ENCODE measurements at places on chromosomes 12 and 14.

- DNase-seq = no peak
Measured at GRCh38 chr14:95951359-95951758, 74.7 kb downstream of the TUNAR start.

GRCh38 chr12:95700316-95700785, 90.2 kb downstream of the NTN4 start:
- peak; percentile 51 for DNase-seq

DNA sequence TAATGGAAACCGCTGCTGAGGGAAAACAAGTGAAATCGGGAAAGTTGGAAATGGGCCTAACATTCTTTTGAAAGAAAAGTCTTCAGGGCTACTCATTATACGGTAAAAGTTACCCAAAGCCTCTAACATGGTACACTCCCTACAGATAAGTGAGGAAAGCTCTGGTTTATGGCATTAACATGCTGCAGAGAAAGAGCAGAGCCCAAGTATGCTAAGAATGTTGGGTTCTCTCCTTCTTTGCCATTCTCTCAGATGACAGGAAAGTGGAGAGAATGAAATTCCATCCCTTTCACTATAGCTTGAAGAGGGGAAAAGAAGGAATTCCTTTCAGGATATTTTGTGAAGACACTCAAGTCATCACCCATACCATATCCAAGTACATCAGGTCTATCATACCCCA, 348.0 kb downstream of the SEC23A start:
- DNase-seq = no peak

DNA sequence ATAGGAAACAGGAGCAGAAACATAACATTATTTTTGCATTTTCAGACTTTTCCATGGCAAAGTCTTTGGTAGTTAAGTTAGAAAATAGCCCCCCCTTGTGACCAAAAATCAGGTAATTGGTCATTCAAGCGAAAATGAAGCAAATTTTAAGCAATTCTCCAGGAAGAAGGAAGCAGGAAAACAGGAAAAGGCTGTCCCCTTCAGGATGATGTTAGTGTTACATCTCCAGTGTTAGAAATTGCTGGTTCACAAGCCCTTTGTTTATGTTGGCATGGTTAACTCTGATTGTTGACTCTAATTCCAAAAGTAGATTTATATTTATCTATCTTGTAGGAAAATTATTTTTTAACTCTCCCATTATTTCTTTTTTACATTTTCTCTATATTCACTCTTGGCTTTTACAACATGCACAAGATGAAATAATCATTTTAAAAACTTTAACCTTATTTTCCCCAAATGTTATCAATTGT, 18.8 kb upstream of the GAS2L3 start:
- DNase-seq = peak; percentile 42

- DNase-seq = no peak
Measured at GRCh38 chr14:97975962-97976361, 1178.8 kb downstream of the VRK1 start.

- no peak for DNase-seq
Measured at GRCh38 chr12:132291402-132292175, 37.8 kb downstream of the GALNT9 start.

- DNase-seq = peak; percentile 16
Measured at GRCh38 chr14:99077076-99077843, 194.7 kb downstream of the BCL11B start.

- no peak for DNase-seq
Measured at GRCh38 chr12:6096527-6096926, 27.9 kb downstream of the VWF start.

GRCh38 chr12:48160807-48161206, 3.5 kb upstream of the ASB8 start:
- DNase-seq = no peak

DNA sequence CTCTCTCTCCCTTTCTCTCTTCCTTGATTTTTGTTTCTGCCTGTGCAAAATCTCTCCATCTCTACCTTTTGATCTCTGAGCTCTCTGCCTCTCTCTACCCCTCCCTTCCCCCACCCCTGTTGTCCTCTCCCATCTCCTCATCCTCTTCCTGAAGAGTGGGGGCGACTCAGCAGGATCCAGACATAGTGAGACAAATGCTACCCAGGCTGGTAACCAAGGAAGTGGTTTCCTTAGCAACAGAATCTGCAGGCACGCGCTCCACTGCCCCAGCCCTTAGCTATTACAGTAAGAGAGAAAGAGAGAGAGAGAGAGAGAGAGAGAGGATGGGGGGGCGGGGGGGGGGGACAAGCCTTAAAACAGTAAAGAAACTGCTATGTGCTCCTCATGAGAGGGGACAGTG, 85.6 kb downstream of the CMKLR1 start:
- DNase-seq = no peak

DNA sequence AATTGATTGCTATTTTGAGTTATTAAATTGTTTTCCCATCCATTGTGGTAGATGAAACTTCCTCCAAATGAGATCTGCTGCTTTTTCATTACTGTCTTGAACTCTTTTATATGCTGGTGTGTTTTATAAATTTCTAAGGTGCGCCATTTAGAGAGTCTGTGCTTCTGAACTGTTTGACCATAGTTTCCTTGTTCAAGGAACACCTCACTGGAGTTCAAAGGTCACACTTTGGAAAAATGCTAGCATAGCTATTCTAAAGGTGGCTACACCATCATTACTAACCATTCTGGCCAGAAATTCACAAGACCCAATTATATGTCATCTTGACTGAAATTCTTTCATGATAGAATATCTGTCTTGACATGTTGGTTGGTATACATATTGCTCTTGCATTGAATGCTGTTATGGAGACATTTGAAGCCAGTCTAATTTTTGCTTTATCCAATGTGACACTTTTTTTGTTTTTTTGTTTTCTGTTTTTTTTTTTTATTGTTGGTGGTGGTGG, 269.5 kb downstream of the PAWR start:
- no peak for DNase-seq

- DNase-seq = no peak
Measured at GRCh38 chr14:96256407-96256806, 397 bp downstream of the BDKRB1 start.

DNA sequence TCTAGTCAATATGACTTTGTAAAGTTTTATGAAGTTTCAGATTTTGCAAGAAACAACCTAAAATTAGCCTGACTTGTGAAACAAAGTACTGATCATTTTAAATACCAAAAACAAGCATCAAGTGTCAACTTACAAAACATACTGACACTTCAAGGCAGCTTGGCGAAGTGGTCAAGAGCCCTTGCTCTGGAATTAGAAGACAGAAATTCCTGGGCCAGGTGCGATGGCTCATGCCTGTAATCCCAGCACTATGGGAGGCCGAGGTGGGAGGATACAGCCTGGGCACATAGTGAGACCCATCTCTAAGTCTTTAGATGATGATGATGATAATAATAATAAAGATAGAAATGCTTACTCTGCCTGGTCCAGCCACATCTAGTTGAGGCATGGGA, 45.4 kb upstream of the NR2C1 start:
- no peak for DNase-seq

DNA sequence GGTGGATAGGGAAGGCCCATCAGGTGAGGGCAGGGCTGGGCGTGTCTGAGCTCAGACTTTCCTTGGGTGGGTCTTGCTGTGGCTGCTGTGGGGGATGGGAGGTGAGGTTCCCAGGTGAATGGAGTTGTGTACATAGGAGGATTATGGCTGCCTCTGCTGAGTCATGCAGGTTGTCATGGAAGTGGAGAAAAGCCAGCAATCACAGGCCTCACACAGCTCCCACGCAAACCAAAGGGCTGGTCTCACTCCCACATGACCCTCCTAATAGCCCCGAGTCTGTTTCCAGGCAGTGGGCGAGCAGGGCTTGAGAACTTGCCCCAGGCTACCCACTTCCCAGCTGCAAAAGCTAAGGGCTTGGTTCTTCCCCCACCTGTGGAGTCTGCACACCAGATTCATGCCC, 149.5 kb downstream of the IPO8 start:
- no peak for DNase-seq

GRCh38 chr12:117850048-117850447, 118.7 kb downstream of the KSR2 start:
- DNase-seq = peak; percentile 29

- DNase-seq = no peak
Measured at GRCh38 chr12:104514092-104514810, 57.5 kb downstream of the CHST11 start.

DNA sequence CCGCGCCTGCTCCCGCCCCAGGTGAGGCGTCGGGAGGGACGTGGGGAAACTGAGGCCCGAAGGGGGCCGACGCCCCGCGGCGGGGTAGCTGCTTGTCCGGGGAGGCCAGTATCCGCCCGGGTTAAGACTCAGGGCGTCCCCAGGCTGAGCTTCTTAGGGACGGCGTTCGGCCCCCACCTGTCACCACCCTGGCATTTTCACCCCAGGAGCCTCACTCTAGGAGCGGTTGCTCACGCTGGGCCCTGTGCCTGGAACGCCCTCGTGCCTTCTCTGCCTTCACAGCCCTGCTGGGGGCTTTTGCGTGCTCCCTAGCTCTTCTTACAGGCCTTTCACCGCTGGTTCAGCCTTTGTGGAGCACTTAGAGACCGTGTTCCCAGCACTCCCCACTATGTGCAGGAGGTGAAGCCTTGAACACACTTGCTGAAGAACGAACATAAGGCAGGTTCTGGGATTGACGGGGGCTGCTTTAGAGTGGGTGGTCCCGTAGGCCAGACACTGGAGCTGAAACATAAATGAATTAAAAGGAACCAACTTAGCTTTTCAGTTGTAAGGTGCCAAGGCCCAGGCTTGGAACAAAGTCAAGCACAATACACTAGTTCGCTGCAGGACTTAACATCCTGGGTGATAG, 601 bp downstream of the ZNF839 start:
- peak; percentile 45 for DNase-seq

DNA sequence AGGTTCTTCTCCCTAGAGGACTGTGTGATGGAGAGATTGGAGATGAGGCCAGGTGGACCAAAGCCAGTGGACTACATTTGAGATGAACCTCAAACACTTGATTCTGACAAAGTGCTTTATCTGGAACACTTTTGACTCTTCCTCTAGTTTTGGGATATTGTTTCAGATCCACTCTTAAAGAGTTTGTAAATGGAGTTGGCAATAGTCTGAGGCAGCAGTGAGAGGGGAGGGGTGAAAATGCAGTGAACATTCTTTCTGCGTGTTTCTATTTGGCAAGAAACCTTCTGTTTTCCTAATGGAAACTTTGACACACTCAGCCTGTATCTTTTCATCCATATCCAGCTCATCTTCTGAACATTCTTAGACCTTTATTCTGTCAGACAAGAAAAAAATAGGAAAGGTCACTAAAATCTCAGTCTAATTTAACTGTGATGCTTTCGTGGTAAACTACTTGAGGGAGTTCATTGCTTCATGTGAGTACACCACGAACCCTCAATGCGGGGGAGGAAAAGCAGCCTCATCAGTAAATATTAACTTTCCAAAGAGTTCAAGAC, 57.4 kb upstream of the KCNJ8 start:
- no peak for DNase-seq

GRCh38 chr12:110001596-110001995, 2.4 kb downstream of the ANKRD13A start:
- DNase-seq = no peak

GRCh38 chr12:18861287-18861858, 123.5 kb downstream of the CAPZA3 start:
- peak; percentile 25 for DNase-seq

- DNase-seq = no peak
Measured at GRCh38 chr14:61588419-61588901, 106.9 kb upstream of the HIF1A start.

GRCh38 chr14:58972233-58973017, 216.0 kb upstream of the DAAM1 start:
- DNase-seq = no peak

GRCh38 chr12:105337391-105337790, 6.9 kb downstream of the C12orf75 start:
- DNase-seq = no peak

- no peak for DNase-seq
Measured at GRCh38 chr12:64193931-64194330, 28.2 kb downstream of the KICS2 start.

DNA sequence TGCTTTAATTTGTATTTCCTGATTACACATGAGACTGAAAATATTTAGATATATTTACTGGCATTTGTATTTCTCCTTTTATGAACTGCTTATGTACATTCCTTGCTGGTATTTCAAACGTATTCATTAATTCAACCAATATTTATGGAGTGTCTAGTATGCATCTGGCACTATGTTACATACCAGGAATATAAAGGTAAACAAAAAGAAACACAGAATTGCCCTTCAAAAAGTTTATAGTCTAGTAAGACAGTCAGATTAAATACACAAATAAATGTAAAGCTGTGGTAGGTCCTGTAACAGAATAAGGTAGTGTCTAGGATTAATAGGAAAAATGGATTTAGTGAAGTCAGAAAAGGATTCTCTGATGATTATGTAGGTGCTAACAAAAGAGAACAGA, 87.5 kb downstream of the PPP1R12A start:
- DNase-seq = no peak

GRCh38 chr14:30389877-30390385, 169.0 kb upstream of the G2E3 start:
- no peak for DNase-seq

GRCh38 chr14:72683787-72684186, 210.1 kb downstream of the DPF3 start:
- no peak for DNase-seq

DNA sequence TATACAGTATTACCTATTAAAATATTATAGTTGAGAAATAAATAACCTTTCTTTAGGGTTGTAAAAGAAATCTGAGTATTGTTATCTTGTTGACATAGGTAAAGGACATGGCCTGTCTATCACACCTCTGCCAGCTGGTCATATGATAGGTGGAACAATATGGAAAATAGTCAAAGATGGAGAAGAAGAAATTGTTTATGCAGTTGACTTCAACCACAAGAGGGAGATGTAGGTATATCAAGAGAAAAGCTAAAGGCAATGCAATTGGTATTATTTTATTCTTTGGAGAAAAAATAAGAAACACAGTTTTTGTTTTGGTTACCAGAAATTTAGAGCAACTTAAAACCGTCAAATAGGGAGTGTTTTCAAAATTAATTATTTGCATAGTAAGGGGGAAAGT, 13.5 kb downstream of the CPSF2 start:
- DNase-seq = no peak

- no peak for DNase-seq
Measured at GRCh38 chr14:84181072-84181471, 1348.9 kb upstream of the FLRT2 start.

- no peak for DNase-seq
Measured at GRCh38 chr12:906062-906585, 43.4 kb downstream of the RAD52 start.

GRCh38 chr12:54959291-54960018, 25.1 kb downstream of the TESPA1 start:
- DNase-seq = no peak

DNA sequence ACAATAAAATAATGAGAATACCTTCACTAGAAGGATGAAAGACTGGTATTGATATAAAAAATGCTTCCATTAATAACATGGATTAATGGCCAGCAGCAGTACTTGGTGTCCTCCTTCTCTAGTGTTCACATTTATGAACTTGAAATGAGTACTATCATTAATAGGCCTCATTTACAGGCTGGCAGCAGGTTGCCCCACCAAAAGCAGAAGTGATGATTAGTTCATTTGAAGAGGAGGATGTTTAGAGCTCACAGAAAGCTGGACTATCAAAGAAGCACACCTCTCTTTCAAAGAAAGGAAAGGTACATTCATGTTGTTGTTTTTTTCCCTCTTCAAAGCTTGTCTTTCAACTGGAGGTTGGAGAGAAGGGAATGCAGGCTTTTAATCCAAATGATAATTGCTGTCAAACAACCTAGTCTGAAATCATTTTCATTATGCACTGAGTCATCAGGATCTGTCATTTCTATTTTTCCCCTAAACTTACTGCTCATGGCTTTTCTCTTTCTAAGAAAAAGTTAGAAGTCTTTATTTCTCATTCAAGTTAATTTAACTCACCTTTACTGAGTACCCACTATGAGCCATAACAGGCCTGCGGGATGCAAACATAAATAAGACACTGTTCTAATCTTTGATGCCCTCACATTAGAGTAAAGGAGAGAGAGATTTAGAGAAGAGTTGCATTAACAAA, 157.9 kb upstream of the GRIP1 start:
- no peak for DNase-seq

Measured in activated CD4-positive, alpha-beta T cell treated with anti-CD3 and anti-CD28 coated beads, Interleukin-2, Interleukin-6, amounts not matched to agents 100 ng/mL and 50 ng/mL, durations not matched to agents 16 hours and 8 hours (primary cell).